GM23248 (cell line): ENCODE measurements at places on chromosomes 7 and 10. TPM values are rescaled to one million over a fixed set of nuclear protein-coding genes. Genes with fewer than 3 reads are reported as not detected.
A peak's percentile ranks its signal among the peaks of the same experiment; 100 is the strongest.

DNA sequence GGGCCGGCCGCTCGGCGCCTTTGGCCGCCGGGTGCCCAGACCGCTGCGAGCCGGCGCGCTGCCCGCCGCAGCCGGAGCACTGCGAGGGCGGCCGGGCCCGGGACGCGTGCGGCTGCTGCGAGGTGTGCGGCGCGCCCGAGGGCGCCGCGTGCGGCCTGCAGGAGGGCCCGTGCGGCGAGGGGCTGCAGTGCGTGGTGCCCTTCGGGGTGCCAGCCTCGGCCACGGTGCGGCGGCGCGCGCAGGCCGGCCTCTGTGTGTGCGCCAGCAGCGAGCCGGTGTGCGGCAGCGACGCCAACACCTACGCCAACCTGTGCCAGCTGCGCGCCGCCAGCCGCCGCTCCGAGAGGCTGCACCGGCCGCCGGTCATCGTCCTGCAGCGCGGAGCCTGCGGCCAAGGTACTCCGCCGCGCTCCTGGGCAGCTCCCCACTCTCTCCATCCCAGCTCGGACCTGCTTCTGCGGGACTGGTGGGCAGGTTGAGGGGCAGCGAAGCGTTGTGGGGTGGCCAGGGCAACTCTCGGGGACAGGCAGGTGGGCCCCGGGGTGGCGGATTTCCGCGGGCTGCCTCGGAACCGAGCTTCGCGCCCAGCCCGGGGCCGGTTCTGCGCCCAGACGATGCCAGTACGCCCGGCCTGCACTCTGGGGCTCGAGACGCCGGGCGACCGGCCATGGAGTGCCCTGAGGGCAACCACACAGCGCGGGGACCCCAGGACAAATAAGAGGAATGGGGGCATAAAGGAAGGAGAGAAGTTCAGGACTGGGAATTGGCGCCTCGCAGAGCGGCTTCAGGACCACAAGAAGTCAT lies 578 bp downstream of the HTRA1 start:
- peak; percentile 57 for DNase-seq

- peak; percentile 6 for DNase-seq
These were observed 3.2 kb downstream of the AKR1B15 start for GRCh38 chr7:134552105-134552504.

- DNase-seq = peak; percentile 22
These were observed 31.9 kb downstream of the SAMD8 start for GRCh38 chr10:75143353-75143752.

- no peak for DNase-seq
These were observed 272.3 kb downstream of the PTPRN2 start for GRCh38 chr7:158315326-158315725.

GRCh38 chr10:18350340-18350739 lies 210.1 kb downstream of the CACNB2 start:
- no peak for DNase-seq

DNA sequence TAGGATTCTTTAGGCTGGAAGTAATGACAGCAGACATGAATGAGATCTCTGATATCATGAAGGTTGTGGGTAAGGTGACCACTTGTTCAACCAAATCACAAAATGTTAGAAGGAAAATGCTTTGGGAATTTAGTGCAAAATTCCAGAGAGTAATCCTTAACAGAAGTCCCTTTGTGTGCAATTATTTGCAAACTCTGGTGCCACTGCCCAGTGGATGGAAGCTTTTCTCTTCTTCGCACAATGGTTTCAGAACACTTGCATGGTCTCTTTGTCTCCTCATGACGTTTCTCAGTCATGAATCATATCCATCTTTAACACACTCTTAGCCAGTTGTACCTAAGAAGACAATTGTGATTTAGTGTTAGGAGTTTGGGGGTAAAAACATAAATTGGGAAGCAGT lies 570.4 kb upstream of the ANKRD30A start:
- no peak for DNase-seq

DNA sequence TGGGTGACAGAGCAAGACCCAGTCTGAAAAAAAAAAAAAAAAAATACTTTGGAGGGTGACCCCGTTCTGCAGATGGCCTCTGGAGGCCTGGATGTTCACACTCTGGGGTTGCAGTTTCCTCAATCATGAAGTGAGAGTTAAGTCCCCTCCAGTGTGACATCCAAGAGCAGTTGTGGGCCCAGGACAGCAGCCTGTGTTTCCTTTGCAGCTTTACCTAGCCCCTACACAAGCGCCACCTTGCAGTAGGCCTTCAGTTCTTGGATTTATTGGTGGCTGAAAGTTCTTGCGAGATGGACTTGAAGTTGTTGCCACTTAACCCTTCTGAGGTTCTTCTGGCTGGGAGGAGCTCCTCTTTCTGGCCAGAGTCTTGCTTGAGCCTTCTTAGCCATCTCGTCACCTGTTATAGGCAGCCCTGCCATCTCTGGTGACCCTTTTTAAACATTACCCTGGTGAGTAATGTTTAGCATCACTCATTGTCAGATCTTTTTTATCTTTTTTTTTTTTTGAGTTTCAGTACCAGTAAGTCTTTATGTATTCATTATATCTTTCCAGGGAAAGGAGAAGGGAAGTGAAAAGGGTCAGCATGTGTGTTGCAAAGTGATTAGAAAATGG lies 3.4 kb upstream of the ACTR3C start:
- no peak for DNase-seq

DNA sequence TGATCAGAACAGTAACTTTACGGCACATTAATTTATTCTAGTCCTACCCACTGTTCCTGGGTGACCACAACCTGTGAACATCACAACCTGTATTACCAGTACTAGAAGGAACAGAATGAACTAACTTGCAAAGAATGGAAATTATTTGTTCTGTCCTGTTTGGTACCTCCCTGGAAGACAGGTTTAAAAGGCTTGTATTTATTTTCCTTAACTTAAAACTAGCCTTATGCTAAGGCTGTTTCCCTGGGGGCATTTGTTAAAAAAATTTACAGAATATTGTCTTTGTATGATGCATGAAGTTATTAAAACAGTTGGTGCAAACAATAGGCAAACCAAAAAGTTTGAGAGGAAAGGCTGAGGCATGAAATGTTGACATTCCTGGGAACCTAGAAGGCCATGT lies 132.7 kb downstream of the DNAJC1 start:
- no peak for DNase-seq

DNA sequence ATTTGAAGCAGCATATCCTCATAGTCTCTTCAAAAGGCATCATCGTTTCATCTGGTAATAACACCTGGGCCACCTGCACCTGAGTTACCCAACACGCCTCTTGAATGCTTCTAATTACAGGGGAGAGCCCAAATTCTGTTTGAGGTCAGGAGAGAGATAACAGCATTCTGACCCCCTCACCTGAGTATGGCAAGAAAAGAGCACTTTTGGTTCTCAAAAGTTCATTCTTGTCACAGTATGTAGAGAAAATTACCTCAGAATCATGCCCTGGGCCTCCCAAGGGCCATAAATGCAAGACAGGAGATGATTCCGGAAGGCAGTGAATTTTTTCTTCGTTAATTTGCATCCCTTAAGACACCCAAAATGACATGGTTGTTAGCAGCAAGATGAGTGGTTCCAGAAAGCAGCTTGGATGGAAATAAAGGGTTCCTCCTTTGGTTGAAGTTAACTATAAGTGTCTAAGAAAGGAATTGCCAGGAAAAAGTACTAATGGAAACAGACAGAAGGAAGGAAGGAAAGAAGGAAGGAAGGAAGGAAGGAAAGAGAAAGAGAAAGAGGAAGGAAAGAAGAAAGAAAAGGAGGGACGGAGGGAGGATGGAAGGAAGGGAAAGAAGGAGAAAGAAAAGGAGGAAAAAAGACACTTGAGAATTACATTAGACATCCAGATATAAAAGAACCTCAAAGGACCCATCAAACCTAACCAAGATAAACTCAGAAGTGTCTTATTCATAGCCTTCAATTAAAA lies 228.4 kb upstream of the RHOBTB1 start:
- DNase-seq = no peak

DNA sequence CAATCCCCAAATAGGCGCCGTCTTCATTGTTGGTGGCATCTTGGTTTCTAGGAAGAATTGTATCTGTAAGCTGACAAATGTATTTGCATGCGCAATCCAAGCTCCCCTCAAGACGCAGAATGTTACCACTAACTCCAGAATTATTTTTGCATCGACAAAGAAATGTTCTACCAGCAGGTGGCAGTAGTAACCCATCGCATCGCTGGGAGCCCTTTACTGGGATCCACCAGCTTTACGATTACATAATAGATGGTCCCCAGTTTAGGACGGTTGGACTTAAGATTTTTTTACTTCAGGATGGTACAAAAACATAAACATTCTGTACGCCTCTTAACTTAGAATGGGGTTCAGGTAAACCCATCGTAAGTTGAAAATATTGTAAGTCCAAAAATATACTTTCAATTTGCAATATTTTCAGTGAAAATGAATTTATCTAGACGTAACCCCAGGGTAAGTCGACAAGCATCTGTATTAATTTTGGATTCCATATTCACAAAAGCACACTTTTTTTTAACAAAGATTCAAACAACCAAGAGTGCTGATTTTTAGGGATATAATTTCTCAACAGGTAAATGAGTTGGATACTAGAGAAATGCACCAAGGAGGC lies 114.0 kb upstream of the COBL start:
- peak; percentile 62 for DNase-seq

- no peak for DNase-seq
These were observed 123.0 kb upstream of the TNRC18 start for GRCh38 chr7:5546626-5547025.

GRCh38 chr10:92010047-92010735 lies 86.6 kb downstream of the BTAF1 start:
- no peak for DNase-seq

- peak; percentile 41 for DNase-seq
These were observed 85.0 kb downstream of the KMT2E start for GRCh38 chr7:105098863-105099515.

DNA sequence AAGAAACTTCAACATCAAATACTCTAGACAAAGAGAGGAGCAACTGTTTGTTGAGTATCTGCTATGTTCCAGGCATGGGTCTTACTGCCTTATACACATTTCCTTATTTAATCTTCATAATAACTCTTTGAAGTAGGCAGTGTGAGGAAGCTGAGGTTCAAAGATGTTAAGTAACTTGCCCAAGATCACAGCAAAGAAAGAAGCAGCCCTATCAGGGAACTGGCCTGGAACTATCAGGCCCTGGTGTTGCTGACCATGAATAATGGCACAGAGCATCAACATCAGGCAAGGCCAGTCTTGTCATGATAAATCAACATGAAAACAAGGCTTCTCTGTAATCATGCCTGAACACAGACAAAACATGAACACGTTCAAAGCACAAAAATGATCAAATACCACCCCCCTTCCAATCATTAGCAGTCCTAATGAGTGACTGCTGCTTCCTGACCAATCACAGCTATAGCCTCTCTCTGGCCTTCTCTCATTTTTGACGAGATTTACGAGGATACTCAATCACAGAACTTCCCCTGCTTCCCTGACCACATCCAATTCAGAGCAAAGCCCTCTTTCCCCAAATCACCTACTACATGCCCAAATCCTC lies 2.3 kb downstream of the GSDME start:
- DNase-seq = no peak

DNA sequence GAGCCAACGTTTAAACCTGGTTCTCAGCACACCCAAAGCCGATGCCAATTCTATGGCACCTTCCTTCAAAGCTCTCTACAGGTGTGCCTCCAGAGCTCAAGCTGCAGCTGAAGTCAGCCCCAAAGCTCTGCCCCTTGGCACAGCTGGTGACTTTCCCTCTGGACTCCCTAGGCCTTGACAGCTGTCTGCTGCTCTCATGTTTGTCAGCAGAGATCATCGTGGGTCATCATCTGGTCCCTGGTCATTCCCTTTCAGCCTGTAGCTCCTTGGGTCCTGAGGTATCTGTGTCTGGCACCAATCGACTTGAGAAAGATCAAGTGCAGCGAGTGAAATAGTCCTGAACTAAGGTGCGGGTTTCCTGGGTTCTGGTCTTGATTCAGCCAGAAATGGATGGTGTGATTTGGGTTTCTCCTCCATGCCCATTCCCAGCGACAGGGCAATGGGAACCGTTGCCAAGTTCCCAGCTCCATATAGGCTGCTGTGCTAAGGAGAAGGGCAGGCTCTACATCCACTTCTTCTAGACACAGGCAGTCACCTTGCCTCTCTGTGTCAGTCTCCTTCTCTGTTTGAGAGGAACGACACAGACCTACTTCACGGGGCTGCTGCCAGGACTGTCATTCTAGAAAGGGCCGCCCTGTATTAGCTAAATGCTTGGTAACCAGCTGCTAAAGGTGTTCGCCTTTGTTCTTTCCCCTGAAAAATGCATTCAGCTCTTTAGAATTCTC lies 3.6 kb downstream of the PKD1L1 start:
- no peak for DNase-seq

GRCh38 chr7:151139071-151139790 lies 28.3 kb downstream of the GBX1 start:
- no peak for DNase-seq

DNA sequence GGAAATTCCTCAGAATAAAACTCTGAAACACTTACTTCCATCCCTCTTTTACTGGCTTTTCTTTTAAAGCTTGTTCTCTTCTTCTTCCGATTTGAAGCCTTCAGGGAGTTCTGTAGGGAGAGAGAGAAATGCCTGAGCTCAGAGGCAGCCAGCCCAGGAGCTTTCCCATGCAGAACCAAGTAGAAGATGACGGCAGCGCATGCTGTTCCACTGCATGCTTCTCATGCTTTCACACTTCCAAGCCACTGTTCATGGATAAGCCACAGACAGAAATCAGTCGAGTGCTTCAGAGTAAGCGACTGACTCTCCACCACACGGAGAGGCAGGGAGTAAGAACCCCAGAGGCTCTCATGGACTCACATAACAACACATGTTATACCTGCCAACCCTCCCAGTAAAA lies 237.3 kb downstream of the DGKI start:
- DNase-seq = no peak

DNA sequence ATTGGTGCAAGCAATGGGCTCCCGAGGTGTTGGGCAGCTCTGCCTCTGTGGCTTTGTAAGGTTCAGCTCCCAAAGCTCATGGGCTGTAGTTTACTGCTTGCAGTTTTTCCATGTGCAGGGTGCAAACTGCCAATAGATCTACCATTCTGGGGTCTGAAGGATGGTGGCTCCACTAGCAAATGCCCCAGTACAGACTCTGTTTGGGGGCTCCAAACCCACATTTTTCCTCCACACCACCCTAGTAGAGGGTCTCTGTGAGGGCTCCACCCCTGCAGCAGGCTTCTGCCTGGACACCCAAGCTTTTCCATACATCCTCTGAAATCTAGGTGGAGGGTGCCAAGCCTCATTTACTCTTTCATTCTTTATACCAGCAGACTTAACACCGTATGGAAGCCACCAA lies 17.4 kb upstream of the ZNF37A start:
- DNase-seq = no peak

- no peak for DNase-seq
These were observed 97.6 kb downstream of the SEM1 start for GRCh38 chr7:96612034-96612433.

GRCh38 chr7:20624666-20625385 lies 9.4 kb downstream of the ABCB5 start:
- no peak for DNase-seq

- DNase-seq = no peak
These were observed 840.3 kb downstream of the CNTNAP2 start for GRCh38 chr7:146956853-146957252.

- DNase-seq = peak; percentile 61
These were observed 253.7 kb upstream of the PITRM1 start for GRCh38 chr10:3426190-3426845.

GRCh38 chr10:5981529-5981928 lies 4.2 kb upstream of the IL15RA start:
- no peak for DNase-seq

The CALML5 gene
- total RNA-seq = not detected in 2 replicates

The FEZF1 gene
- not detected in 2 replicates for total RNA-seq

The TRPV6 gene
- not detected in 2 replicates for total RNA-seq

The SLC18A3 gene
- not detected in 2 replicates for total RNA-seq

The OR2A12 gene
- not detected in 2 replicates for total RNA-seq

The MSS51 gene
- total RNA-seq = 1.0 and 1.5 TPM in 2 replicates
